Fibroblast of gingiva (primary cell): ENCODE measurements at places on chromosomes 4 and X.

DNA sequence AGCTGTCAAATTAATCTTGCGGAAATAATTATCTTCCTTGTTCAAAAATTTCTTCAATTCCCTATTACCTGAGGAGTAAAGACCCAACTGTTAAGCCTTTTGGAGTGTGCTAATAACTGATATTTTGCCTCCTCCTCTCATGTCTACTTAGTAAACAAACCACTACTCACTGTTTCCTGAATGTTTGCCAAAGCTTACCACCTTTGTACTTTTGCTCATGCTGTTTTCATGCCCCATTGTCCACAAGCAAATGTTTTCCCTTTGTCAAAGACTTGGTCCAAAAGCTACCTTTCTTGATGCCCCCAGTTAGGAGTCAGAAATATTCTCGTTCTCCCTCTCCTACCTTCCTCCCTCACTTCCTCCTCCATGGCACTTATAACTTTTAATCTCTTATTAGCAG is 226.1 kb downstream of the ENOX2 start:
- DNase-seq, result no peak

- no peak for DNase-seq
These were observed 19.9 kb upstream of the PLP1 start for GRCh38 chrX:103756736-103757135.

DNA sequence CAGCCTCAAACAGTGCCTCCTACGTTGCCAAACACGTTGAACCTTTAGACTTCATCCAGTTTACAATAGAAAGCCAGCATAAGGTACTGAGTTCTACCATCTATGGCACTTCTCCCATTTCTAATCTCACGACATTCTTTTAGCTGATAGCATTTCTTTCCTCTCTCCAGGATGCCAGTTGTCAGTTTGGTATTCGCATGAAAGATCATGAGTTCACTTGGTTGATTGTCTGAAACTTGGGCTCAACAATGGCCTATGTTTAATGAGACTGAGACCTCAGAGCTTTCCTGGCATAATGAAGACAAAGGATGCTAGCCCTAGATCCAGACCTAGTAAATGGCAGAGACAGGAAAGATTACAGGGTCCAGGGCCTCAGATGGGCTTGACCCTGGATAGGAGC is 69.2 kb upstream of the SPRY1 start:
- DNase-seq, result no peak

DNA sequence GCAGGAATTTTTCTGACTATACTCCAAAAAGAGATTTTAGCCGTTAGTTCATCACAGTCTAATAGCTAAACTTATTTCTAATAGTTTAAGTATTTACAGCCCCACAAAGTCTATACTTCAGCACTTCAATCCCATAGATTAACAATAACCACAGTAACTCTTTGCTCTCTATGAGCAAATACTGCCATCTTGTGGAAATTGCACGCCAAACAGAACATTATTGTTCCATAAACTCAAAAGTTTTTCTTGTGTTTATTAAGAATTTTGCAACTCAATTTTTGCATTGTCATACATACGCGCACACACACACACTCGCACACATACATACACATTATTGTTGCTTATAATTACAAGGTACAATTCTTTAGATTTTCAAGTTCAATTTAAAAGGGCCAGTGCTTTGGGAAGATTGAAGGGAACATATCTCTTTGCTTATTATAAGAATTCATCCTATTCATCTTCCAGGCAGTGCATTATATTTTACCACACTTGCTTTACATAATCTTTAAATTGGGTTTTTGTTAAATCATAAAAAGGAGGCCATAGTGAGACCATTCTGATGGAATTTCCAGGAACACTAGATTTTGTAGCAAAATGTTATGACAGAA is 63.8 kb upstream of the ATOH1 start:
- DNase-seq, result peak; percentile 56

DNA sequence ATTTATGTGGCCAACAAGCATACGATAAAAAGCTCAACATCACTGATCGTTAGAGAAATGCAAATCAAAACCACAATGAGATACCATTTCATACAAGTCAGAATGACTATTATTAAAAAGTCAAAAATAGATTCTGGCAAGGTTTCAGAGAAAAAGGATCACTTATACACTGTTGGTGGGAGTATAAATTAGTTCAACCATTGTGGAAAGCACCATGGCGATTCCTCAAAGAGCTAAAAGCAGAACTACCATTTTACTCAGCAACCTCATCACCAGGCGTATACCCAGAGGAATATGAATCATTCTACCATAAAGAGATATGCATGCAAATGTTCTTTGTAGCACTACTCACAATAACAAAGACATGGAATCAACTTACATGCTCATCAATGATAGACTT is 478.7 kb upstream of the GALNTL6 start:
- no peak for DNase-seq

DNA sequence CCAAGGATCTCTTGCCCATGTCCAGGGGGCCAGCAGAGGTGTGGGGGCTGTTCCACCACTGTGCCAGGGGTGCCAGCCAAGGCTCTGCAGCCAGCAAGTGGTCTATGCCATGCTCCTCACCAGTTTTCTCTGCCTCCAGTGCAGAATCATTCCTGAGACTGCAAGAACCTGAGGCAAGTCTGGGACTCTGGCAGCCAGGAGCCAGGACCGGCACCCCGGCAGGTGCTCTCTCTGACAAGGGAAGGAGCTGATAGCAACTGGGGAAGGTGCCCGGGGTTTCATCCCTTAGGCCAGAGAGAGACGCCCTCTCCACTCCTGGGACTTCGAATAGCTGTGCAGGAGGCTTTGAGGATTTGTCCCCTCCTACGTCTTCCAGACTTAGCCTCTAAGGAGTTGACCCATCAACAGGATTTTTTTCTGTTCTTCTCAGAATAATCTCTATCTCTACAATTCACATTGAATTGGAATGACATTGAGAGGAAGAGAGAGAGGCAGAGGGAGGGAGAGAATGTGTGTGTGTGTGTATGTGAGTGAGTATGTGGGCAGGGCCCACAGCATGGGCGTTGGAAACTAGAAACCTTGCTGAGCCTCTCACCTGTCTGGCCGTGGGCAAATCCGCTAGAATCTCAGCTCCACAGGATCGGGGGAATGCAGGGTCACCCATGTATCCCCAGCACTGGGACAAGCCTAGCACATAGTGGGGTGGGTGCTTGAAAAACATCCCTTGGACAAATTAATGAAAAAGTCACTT is 74.5 kb upstream of the AFAP1 start:
- DNase-seq, result no peak

- no peak for DNase-seq
These were observed 281.2 kb downstream of the QDPR start for GRCh38 chr4:17230727-17231126.
